ENCODE measurements at places on chromosomes 7 and 10.
A peak's percentile ranks its signal among the peaks of the same experiment; 100 is the strongest.

- no peak for DNase-seq
Observed at GRCh38 chr7:119684763-119685162, 588.2 kb upstream of the KCND2 start.

DNA sequence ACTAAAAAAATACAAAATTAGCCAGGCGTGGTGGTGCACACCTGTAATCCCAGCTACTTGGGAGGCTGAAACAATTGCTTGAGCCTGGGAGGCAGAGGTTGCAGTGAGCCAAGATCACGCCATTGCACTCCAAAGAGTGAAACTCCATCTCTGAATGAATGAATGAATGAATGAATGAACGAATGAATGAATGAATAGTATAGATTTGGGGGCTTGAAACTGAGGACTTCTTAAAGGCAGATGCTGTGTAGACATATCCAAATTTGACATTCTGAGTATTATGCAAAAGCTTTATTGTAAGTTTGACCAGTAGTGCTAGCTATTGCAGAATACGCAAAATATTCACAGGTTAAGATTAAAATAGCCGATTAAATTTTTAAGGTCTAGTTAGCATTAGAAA is 30.8 kb upstream of the ST7 start:
- DNase-seq = no peak

DNA sequence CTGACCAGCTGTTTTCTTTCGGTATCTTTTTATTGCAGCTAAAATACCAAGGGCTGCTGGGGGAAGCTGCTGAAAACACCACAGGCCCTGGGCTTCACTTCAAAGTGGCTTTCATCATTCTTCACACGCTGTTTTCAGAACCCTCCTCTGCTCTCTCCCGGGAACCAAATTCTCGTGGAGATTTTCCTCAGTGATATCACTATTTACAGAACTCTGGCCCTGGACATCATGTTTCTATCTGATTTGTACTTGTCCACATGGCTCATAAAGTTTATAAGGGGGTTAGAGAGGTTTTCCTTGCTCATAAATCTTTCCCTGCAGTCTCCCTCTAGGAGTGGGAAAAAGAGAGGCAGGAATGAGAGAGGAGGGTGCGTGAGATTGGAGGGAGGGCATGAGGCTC is 177.4 kb upstream of the NPVF start:
- DNase-seq = no peak

DNA sequence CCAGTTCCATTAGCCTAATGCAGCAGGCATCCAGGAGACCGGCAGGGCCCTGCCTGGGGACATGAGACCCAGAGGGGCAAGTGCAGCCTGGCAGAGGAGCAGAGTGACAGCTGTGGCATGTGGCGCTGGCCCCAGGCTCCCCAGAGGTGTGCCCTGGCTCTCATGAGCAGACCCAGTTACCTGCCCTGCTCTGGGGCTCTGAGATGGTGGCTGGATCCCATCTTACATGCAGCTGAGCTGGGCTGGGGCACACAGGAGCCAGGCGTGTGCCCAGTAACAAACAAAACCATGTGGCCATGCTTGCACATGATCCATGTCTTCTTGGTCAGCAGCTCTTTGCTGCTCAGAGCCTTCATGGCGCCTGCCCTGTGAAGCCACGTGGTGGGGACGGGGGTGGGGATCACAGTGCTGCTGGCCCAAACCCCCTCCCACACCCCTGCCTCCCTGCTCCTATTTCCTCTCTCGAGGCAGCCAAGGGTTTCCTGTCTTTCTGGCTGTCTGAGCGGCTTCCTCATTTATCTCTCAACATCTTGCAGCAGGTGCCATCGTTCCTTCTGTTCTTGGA is 40.3 kb upstream of the GTF2I start:
- DNase-seq = no peak

- no peak for DNase-seq
Observed at GRCh38 chr7:40572810-40573465, 438.1 kb downstream of the SUGCT start.

- no peak for DNase-seq
Observed at GRCh38 chr10:95451568-95452524, 109.3 kb downstream of the SORBS1 start.

- DNase-seq = no peak
Observed at GRCh38 chr7:144941127-144941526, 105.3 kb upstream of the TPK1 start.

GRCh38 chr7:48087349-48087748 is 1.7 kb upstream of the UPP1 start:
- peak; percentile 44 for DNase-seq

GRCh38 chr10:10020945-10021344 is 996.7 kb upstream of the CELF2 start:
- no peak for DNase-seq

- DNase-seq = peak; percentile 97
Observed at GRCh38 chr7:30469303-30469702, 9.3 kb downstream of the NOD1 start.

- no peak for DNase-seq
Observed at GRCh38 chr10:878895-879294, 52.6 kb downstream of the LARP4B start.

DNA sequence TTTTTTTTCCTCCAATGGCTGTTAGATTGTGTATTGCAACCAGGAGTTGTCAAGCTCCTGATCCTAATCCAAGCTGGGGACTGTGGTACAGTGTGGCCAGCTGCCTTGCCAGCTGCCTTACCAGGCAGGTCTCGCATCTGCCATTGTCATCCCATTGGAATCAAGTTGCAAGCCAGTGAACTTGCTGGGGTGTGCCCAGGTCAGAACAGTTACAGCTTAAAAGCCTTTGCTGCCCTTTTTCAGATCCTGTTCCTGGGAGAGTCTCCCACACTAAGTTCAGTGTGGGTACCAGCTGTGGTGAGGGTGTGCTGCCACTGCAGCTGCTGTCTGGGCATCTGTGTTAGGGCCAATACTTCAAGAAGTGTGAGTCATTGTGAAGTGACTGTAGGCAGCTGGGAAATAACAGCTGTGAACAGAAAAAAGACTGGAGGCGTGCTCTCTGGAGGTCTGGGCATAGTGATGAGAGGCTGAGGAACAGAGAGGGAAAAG is 72.8 kb downstream of the CCNY start:
- no peak for DNase-seq

- peak; percentile 6 for DNase-seq
Observed at GRCh38 chr7:111933609-111934008, 272.6 kb downstream of the DOCK4 start.

DNA sequence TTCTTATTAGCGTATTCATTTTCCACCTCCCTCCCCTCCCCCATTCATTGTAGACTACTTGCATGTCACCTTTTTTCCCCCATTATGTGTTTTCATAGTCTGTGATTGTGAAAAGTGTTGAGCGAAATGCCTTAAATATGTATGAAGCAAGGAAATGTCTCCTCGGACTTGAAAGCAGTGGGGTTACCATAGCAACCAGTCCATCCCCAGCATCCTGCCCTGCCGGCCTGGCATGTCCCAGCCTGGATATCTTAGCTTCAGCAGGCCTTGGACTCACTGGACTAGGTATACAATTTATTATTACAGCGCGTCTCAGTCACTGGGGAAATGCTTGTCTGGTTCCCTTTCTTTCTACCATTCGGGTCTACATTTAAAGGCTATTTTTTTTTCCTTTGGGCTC is 283.6 kb downstream of the BICC1 start:
- DNase-seq = no peak

GRCh38 chr7:154776350-154776749 is 226.6 kb downstream of the PAXIP1 start:
- DNase-seq = no peak

DNA sequence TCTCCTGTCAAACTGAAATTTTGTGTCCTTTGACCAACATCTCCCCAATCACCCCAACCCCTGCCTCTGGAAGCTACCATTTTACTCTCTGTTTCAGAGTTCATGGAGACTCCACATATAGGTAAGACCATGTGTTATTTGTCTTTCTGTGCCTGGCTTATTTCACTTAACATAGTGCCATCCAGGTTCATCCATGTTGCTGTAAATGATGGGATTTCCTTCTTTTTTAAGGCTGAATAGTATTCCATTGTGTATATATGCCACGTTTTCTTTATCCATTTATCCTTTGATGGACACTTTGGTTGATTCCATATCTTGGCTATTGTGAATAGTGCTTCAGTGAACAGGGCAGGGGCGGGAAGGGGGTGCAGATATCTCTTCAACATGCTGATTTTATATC is 18.0 kb upstream of the FBXW4 start:
- no peak for DNase-seq

DNA sequence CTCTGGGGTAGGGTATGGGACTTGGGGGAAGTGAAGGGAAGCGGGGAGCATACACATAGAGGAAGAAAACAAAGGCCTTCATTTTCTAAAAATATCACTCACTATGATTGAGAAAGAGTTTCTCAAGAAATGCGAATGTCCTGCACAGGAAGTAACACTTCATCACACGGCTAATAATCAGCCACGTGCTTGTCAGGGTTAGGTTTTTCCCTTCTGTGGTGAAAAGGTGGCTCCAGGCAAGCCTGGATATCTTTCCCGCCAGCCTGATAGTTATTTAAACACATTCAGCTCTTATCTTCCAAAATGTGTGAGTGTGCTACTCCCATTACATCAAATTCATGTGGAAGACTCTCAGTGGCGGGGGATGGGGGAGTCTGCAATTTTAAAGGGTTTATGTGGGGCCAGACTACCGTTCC is 166.4 kb upstream of the ADO start:
- DNase-seq = no peak

GRCh38 chr7:75739796-75740672 is 1.3 kb upstream of the HIP1 start:
- DNase-seq = no peak

- DNase-seq = no peak
Observed at GRCh38 chr7:1954366-1955004, 278.3 kb downstream of the MAD1L1 start.

- no peak for DNase-seq
Observed at GRCh38 chr10:48227213-48227612, 47.3 kb downstream of the FRMPD2 start.

GRCh38 chr10:24518411-24518810 is 205.3 kb downstream of the ARHGAP21 start:
- no peak for DNase-seq

DNA sequence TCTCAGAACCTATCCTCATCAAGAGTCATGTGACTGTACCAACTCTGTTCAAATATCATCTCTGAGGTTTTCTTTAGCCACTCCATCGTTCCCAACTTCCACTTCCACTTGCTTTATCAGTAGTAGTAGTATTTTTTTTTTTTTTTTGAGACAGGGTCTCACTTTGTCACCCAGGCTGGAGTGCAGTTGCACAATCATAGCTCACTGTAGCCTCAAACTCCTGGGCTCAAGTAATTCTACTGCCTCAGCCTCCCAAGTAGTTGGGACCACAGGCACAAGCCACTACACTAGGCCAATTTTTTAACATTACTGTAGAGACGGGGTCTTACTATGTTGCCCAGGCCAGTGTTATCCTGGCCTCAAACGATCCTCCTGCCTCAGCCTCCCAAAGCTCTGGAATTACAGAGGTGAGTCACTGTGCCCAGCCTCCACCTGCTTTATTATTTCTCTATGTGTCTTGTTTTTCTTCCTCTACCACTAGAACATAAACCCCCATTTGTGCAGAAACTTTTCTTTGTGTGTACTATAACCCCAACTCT is 5.9 kb downstream of the NCAPG2 start:
- DNase-seq = no peak

DNA sequence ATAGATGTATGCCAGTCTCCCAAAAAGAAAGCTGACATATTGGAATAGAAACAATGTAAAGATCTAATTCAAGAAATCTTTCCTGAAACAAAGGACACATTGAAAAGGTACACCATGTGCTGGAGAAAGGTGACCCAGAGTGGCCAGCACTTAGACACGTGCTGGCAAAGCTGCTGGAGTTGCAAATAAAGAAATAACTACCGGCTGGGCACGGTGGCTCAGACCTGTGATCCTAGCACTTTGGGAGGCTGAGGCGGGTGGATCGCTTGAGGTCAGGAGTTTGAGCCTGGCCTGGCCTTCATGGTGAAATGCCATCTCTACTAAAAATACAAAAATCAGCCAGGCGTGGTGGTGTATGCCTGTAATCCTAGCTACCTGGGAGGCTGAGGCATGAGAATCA is 35.9 kb downstream of the PKD1L1 start:
- no peak for DNase-seq

DNA sequence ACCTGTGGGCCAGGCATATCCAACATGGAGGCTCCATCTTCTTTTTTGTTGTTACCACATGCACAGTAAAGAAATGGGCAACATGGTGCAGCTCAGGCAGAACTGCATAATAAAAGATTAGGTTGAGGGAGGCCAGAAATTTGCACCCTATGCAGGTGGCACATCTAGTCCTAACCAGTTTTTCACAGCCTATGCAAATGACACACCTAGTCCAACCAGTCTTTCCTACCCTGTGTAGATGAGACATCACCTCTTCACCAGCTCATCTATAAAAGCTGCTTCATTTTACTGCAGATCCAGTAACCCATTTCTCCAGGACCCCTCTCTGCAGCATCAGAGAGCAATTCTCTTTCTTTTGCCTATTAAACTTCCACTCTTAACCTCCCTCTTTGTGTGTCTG is 411.0 kb upstream of the PCDH15 start:
- DNase-seq = no peak

DNA sequence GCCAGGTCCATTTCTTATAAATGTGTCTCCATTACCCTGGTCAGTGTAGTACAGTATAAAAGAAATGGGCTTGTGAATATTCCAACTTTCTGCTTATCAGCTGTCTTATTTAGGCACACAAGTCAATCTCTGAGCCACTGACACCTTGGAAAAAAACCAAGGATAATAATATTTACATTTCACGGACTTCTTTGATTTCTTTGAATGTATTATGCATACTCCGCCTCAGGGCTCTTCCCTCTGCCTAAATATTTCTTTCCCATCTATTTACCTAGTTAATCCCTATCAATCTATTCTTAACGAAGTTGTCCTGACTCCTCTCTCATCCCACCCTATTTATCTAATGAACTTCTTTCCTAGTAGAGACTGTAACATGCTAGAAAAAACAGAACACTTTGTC is 253.8 kb downstream of the CRPPA start:
- no peak for DNase-seq

DNA sequence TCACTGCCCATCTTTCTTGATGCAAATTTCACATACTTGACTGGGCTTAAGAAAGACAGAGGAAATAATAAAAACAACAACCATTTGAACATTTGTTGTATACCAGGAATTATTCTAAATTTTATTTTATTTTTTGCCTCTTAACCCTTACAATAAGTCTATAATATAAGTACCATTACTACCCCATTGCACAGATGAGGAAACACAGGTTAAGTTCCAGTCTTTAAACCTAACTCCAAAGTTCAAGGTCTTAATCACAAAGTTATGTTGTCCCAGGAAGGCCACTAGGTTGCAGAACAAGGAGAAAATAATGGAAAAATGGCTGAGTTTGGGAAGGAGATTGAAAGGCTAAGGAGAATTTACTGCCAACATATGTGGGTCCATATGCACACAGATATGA is 3.5 kb downstream of the FKBP14 start:
- DNase-seq = no peak

DNA sequence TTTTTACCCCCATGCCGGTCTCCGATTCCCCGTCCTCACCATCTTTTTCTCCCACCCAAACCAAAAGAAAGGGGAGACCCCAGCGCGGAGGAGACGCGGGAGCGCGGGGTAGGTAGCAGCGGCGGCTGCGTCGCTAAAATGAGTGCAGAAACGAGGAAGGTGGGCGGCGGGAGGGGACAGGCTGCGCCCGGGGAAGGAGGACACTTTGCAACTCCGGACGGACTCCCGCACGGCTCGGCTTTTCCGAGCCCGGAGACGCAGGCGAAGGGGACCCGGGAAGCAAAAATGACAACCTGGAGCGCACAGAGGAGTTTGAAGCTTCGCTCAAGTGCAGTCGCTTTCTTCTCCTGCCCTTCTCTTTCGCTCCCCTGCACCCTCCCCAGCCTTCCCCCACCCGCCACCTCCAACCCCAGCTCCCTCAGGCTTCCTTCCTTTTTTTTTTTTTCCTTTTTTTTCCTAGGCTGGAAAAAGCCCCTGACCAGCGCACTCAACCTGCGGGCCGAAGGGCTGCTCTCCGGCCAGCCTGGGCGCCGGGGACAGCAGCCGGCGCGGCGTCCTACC is 453 bp downstream of the SFMBT2 start:
- DNase-seq = no peak

Measured in fibroblast of skin of left biceps (primary cell).